H7 (cell line): ENCODE measurements at places on chromosomes 1 and 21. TPM values are rescaled to one million over a fixed set of nuclear protein-coding genes. Genes with fewer than 3 reads are reported as not detected.

- no peak for DNase-seq
These were observed 23.7 kb downstream of the WARS2 start for GRCh38 chr1:119116725-119117124.

DNA sequence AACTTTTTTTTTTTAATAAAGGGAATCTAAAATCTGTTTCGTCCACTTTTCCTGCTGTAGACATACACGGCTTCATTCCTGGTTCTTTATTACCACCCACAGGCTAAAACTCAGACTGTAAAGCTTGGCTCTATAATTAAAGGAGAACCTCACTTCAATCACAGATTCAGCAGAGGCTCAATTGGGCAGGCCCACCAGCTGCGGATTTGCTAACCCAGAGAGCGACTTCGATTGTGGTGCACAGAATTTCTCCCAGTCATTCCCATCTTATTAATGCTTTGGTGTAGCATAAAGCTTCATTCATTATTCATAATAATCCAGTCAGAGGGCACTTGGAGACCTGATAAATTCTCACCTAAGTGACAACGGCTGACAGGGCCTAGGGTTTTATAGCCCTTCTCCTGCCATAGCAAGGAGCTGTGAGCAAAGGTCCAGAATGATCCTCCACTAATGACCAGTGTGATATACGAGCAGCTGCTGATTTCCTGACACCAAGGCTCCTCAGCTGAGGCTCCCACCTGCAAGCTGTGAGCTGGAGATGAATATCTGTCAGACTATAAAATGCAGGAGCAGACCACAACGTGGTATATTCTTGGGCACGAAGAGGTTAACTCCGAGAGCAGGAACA is 149.0 kb downstream of the ATP6V1G3 start:
- DNase-seq = no peak

The LCE2B gene
- total RNA-seq = not detected in 2 replicates

- no peak for DNase-seq
These were observed 415.7 kb upstream of the ZP4 start for GRCh38 chr1:238306411-238306810.

GRCh38 chr1:155137154-155137949 is 1.7 kb downstream of the SLC50A1 start:
- no peak for DNase-seq

The HES2 gene
- total RNA-seq = 0.04 and 0.62 TPM in 2 replicates

The HTR6 gene
- total RNA-seq = 0.45 and 1.9 TPM in 2 replicates

DNA sequence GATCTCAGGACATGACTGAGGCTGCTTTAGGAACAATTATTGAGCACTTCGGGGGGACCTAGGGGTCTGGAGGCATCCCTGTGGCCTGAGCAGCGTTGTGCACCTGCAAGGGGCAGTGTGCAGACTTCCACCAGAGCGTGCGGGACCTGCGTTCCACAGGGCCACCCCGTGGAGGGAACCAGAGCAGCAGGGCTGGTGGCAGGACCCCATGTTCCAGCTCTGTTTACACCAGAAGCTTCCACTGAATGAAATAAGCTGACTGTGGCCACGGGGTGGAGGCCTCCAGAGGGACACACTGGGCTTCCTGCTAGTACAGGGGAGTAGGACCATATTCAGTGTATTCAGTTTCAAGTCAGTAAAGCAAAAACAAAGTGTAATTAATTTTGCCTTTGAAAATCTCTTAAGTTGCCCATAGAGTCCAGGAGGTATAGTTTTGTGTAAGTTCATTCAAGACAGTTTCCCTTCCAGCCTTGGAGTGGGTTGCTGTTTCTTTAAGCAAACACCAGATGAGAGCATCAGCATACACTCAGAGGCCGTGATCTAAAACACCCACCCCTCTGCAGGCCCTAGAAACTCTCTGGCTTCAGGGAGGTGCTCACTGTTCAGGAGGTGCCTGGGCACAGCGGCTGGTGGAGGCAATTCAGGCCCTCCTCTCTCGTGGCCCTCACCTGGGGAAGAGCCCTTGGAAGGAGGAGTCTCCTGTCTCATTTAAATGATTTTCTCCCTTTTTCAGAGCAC is 16.6 kb downstream of the SLC1A7 start:
- no peak for DNase-seq

The PODN gene
- total RNA-seq = not detected in 2 replicates

The REG4 gene
- total RNA-seq = not detected in 2 replicates

DNA sequence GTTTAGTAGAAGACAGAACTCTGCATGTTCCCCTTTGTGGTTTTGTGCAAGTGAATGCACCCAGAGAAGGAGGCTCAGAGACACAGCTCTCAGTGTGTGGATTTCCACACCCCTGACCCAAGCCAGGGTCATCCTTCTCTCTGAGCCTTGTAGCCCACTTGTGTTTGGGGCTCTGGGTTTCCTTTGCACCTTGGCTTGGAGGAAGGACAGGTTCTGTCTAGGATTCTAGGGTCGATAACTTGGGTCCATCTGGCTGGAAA is 27.2 kb downstream of the MYOG start:
- no peak for DNase-seq

The CHODL gene
- 15.8 and 21.8 TPM in 2 replicates for total RNA-seq

The ADAMTSL4 gene
- total RNA-seq = 4.2 and 8.1 TPM in 2 replicates

DNA sequence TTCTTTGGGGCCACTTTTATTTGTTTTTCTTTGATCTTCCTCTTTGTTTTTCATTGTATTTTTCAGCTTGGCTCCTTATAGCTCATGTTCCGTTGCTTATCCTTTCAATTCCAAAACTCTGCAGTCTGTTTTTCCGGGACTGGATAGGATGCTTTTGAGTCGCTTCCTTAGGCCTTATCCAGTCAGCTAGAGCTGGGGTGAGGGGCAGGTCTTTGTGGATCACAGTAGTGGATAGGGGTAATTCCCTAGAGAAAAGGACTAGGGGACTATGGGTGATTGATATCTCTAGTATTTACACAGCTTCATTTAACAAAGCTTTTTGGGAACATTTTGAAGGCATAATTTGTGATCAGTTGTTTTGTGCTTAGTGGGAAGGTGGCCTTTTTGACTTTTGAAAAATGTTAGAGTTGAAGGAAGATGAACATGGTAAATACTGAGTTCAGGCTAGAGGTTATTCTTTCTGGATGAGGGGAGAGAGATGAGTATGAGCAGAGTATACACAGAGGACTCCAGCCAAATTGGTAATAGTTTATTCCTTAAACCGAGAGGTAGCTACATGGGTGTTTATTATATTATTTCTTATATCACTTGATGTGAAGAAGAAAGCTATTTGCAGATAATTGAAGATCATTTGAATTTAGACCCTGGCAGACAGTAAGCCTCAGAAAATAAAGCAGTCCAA is 22.5 kb downstream of the CEP350 start:
- peak; percentile 31 for DNase-seq

The CTNNBIP1 gene
- total RNA-seq = 78.8 and 80.7 TPM in 2 replicates

GRCh38 chr1:111980686-111981085 is 8.8 kb downstream of the KCND3 start:
- DNase-seq = peak; percentile 16

- no peak for DNase-seq
These were observed 134.8 kb downstream of the SETD4 start for GRCh38 chr21:35925497-35925896.

DNA sequence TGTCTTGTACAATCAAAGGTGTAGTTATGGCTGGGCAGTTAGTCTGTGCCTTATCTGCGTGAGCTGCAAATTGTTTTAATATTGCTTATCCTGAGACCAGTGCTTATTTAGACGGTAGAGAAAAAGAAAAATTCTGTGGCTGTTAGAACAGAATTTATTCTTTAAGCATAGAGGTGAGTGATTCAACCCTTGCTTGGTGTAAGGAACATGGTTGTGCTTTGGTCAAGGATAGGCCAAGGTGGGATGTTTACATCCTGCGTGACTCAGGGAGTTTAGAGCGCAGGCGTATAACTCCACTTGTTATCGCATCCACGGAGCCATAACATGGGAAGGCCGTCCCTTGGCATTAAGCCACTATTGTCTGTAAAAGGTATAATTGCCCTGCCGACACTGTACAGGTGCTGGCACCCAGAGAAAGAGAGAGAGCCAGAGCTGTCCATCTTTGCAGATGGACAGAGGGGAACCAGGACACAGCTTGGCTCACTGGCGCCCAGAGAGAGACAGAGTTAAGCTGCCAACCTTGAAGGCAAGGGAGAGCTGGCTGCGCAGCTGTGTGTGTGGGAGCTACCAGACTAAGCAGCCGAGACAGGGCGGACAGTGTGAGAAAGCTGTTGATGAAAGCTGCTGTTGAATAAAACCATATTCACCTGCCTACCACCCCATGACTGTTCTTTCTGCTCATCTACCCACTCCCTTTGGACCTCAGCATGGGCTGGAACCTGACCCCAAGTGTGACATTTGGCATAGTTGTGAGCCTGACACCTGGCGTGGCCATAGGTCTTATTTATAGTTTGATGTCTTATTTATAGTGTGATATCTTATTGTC is 200.4 kb downstream of the DYRK1A start:
- DNase-seq = no peak

The ABCG1 gene
- 0.07 and 0.92 TPM in 2 replicates for total RNA-seq

The SELE gene
- total RNA-seq = not detected in 2 replicates

GRCh38 chr1:31559715-31560114 is 16.6 kb upstream of the TINAGL1 start:
- no peak for DNase-seq

GRCh38 chr1:65147424-65148177 is 402 bp upstream of the AK4 start:
- DNase-seq = peak; percentile 76

- DNase-seq = peak; percentile 61
These were observed 21.8 kb downstream of the PLCH2 start for GRCh38 chr1:2497891-2498290.

GRCh38 chr1:153646672-153647345 is 11.7 kb upstream of the SNAPIN start:
- no peak for DNase-seq

DNA sequence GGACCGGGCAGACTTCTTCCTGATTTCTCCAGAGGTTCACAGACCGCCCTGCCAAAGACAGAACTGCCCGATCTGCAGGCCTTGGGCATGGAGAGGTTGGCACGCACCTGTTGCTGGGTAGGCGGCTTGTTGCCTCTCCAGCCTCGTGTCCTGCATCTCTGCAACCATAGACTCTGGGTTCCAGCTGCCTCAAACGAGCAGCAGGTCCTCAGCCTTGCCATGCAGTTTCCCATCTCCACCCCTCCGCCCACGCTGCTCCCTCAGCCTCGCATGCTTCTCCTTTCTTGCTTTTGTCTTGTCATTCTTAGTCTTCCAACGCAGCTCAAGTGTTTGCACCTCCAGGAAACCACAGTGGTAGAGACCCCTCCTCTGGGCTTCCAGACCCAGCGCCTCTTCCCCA is 126.2 kb downstream of the LACTBL1 start:
- no peak for DNase-seq

GRCh38 chr1:38090796-38091195 is 44.2 kb upstream of the POU3F1 start:
- DNase-seq = no peak

GRCh38 chr1:214327514-214327913 is 46.6 kb downstream of the SMYD2 start:
- DNase-seq = no peak

- no peak for DNase-seq
These were observed 7.0 kb upstream of the TRIM45 start for GRCh38 chr1:117128323-117129079.

GRCh38 chr1:58727364-58727763 is 27.5 kb upstream of the MYSM1 start:
- DNase-seq = no peak

The ZFYVE9 gene
- total RNA-seq = 18.0 and 23.8 TPM in 2 replicates

- peak; percentile 41 for DNase-seq
These were observed 73.2 kb downstream of the NKAIN1 start for GRCh38 chr1:31166462-31166861.

The FBXO44 gene
- total RNA-seq = 24.5 and 32.4 TPM in 2 replicates

DNA sequence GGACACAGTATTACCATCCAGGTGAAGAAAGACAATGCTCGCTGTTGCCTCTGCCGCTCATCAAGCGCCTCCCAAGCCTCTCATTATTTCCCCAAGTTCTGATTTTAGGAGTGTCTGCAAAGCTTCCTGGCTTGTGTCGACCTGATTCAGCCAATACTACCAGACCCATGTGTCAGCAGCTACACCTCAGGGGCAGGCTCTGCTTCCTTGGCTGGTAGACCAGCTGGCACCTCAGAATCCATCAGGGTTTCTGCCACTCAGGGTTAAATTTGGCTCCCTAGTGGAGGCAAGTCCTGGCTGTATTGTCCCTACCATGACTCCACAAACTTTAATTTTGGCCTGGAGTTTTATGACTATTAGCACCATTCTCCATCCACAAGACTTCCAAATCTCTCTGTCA is 35.4 kb downstream of the SUSD4 start:
- no peak for DNase-seq

The CLEC20A gene
- total RNA-seq = not detected in 2 replicates

- DNase-seq = no peak
These were observed 51.0 kb downstream of the XCL1 start for GRCh38 chr1:168627370-168627769.

The SPATA45 gene
- total RNA-seq = 0.38 and 0.63 TPM in 2 replicates

The AIRE gene
- 0.07 and 0.31 TPM in 2 replicates for total RNA-seq

- no peak for DNase-seq
These were observed 200.6 kb downstream of the RGS7 start for GRCh38 chr1:241156231-241156965.

- no peak for DNase-seq
These were observed 45.3 kb downstream of the PALMD start for GRCh38 chr1:99691175-99691574.

- DNase-seq = no peak
These were observed 39.8 kb upstream of the C1orf105 start for GRCh38 chr1:172380441-172381244.

The TMEM54 gene
- total RNA-seq = 5.4 and 9.8 TPM in 2 replicates

The S100B gene
- 0.10 TPM in 1 of 2 replicates, not detected in the other for total RNA-seq

The TEX38 gene
- total RNA-seq = not detected in 2 replicates

DNA sequence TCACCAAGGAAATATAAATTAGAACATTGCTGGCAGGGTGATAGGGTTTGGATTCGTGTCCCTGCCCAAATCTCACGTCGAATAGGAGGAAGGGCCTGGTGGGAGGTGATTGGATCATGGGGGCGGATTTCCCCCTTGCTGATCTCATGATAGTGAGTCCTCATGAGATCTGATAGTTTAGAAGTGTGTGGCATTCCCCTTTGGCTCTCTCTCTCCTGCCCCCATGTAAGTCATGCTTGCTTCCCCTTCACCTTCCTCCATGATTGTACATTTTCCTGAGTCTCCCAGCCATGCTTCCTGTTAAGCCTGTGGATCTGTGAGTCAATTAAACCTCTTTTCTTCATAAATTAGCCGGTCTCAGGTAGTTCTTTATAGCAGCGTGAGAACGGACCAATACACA is 60.6 kb downstream of the VPS26C start:
- no peak for DNase-seq

- DNase-seq = no peak
These were observed 29.1 kb upstream of the CNN3 start for GRCh38 chr1:94955767-94956632.

DNA sequence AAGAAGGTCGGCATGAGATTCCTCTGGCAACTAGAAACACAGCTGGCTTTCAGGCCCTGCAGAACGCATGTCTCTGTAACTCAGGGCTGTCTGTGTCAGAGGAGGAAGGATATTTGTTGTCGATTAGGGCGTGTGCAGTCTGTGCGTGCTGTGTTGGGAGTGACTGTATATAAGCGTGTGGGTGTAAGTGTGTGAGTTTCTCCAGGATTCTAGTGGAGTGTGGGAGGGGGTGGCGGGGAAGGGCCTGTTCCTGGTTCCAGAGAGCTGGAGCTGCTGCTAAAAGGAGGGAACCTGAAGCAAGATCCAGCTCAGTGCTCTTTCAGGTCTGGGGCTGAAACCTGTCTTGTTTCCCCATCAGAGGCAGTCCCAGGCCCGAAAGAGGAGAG is 74.3 kb downstream of the SLC16A1 start:
- no peak for DNase-seq
